Right ventricle myocardium superior (tissue), 1 donor: ENCODE measurements at places on chromosomes 6 and 20. TPM values are rescaled to one million over a fixed set of nuclear protein-coding genes. Genes with fewer than 3 reads are reported as not detected.

The CLPSL1 gene
- total RNA-seq, result not detected

The FANCE gene
- total RNA-seq, result 3.4 TPM

The APOBEC2 gene
- 211 TPM for total RNA-seq

The BLOC1S5 gene
- 9.9 TPM for total RNA-seq

The OR12D3 gene
- total RNA-seq, result not detected

The TMEM151B gene
- not detected for total RNA-seq

The COL11A2 gene
- total RNA-seq, result 0.94 TPM

The ELOVL4 gene
- total RNA-seq, result 0.13 TPM
